ENCODE measurements at places on chromosomes 7 and 10.
A peak's percentile ranks its signal among the peaks of the same experiment; 100 is the strongest.

GRCh38 chr10:76245951-76246495, 814.6 kb downstream of the LRMDA start:
- no peak for DNase-seq

DNA sequence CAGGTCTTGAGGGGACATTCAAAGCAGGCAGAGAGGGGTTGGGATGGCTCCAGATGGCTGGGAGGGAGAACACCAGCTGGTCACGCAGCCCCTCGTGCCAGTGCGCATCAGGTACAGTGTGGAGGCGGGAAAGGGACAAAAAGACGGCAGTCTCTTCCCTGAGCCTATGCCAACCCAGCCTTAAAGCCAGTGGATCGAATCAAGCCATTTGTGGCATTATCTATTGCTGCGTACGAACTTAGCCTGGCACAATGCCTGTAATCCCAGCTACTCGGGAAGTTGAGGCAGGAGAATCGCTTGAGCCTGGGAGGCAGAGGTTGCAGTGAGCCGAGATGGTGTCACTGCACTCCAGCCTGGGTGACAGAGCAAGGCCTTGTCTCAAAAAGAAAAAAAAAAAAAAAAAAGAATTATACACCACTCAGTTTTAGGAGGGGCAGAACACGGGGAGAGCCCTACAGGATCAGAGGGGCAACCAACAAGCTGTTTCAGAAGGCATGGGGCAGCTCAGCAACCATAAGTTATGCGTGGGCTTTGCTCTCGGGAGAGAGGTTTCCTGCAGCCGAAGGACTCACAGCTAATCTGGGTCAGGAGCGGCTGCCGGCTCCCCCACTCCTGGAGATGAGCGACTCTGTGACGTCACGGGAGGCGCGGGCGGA, 356 bp upstream of the NDUFB2 start:
- no peak for DNase-seq

DNA sequence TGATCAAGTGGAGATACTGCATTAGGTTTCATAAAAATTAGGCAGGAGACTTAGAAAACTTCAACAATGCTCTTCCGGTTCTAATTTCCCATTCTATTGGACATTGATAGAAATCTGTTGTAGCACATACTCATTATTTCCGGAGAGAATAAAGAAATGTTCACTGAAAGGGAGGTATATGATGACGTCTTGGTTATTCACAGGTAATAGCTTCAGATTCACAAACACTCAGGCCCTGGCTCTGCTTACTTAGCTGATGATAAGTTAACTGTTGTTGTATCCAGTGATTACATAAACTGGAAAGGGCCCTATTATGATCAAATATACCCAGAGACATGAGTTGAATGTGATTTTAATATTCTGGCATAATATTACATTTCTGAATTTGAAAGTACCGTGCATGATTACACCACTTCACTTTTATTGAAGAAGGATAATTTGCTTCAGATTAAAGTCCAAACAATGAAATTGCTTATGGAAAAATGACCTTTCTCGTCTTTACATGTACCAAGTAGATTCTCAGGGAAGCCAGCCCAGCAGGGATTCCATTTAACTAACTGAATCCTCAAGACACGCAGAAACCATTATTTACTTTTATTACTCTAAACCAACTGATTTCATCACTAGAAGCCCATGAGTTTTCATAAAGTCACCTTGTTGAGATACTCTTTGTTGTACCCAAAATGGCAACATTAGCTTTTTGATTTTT, 288.0 kb upstream of the PITRM1 start:
- no peak for DNase-seq

DNA sequence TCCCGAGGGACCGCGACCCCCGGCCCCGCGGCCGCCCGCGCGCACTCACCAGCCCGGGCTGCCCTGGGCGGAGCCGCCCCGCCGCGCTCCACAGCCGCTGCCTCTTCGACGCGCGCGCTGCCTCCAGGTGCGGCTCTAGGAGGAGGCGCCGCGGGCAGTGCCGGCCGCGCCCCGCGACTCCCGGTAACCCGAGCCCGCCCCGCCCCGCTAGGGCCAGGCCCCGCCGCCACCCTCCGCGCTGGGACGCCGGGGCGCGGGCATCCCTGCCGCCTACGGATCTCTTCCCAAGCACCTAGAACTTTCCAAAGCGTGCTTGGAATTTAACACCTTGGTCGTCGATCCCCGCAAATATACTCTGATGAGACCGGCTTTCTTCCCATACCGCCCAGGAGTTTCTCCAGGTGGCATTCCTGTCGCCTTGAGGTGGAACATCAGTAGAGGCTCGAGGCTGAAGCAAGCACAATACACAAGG, at the start of gene SLC26A5:
Gene SLC26A5 (minus strand): TSS at position 159 of the 472 bp plus-strand sequence. CDS start 24,693 bp downstream, outside the sequence.
- peak; percentile 4 for DNase-seq

All from T-helper 2 cell treated with Interferon-gamma antibody and Interleukin-4, amounts not matched to agents 5 μg/mL and 100 μg/mL, for 36 hours (primary cell).